Muscle of leg (tissue), 16 donors: ENCODE measurements at places on chromosomes 4 and X.
A peak's percentile ranks its signal among the peaks of the same experiment; 100 is the strongest.

- no peak for DNase-seq
These were observed 55.5 kb upstream of the SMIM10 start for GRCh38 chrX:134935276-134935675.

- DNase-seq = no peak
These were observed 436.1 kb downstream of the PCDH7 start for GRCh38 chr4:31156221-31156620.

DNA sequence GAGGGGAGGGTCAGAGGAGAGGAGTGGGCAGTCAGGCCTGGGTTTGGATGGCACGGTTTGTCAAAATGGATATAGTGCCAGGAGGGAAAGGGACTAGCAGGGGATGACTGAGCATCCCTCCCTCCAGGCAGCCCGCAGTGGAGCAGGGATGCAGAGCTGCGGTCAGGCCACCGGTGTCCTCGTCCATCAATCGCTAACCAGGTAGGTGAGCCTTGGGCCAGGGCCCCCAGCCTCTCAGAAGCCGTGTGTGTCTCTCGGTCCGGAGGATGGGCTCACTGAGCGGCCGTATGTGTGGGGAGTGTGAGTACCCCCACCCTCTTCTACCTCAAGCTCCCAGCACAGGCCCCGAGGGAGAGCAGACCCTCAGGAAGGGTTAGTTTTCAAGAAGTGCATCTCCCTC lies 538 bp upstream of the CYTL1 start:
- DNase-seq = no peak

DNA sequence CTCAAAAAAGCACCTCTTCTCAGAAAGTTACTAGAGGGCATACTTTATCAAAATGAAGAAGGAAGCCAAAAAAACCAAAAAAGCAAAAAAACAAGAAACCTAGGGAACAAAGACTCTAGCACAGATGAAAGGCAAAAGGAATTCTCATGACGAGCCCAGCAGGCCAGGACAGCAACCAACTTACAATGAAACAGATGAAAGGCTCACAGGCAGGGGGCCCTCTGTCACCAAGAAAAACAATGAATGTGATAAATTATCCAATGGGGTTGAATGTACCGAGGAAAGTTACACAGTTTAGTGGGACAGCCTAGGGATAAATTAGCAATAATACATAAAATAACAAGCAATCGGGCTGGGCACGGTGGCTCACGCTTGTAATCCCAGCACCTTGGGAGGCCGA lies 79.0 kb downstream of the GPR82 start:
- no peak for DNase-seq

GRCh38 chr4:110953191-110953590 lies 330.3 kb upstream of the PITX2 start:
- DNase-seq = no peak

DNA sequence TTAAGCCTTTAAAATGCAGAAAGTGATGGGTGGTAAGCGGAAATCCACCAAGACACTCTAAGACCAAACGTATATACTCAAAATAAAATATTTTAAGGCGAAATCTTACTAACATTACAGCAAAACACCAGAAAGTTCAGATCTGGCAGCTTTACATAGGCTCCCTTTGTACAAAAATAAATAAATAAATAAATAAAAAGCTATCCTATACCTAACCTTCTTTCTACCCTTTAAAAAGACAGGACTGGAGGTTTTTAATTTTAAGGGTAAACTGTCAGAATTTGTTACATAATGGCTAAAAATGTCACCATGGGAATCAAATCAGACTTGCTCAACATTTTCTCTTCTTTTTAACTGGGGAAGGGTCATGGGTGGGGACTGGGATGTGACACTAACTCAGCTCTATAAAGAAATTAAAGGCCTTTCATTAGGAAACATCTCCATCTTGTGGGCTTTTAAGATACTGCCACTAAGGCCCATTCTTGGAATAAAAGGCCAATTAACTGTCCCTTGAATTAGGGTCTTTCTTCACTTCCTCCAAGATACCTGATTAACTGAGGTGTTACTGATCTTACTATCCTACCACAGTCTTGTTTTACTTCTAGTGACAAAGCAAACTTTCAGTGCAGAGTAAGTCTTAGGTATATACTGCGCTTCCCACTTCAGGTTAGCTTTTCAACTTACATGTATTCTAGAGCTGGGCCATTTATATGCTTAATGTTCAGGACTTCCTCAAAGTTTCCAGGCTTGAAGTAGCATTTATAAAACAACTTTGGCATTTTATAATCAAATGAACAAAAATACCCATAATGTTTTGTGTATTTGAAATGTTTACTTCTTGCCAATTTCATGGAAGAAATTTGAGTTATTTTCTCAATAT lies 13.3 kb downstream of the HNRNPD start:
- DNase-seq = peak; percentile 31

- no peak for DNase-seq
These were observed 220.3 kb upstream of the BCOR start for GRCh38 chrX:40318076-40318475.

DNA sequence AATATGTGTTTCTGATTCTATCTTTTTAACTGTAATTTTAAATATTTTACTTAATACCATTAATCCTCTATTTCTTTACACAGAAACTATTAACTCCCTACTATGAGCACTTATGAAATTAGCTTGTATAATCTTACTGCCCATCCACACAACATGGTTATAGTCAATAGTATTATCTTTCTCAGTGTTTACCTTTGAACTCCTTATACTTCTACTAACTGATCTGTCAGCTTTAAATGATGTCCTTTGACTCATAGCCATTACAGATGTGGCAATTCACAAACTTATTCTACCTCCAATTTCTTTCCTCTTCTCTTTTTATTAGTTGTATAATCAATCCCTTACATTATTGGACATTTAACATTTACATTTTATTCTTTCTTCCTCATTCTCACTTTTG lies 5.5 kb downstream of the SEC31A start:
- DNase-seq = no peak

- DNase-seq = no peak
These were observed 8.8 kb downstream of the WDR13 start for GRCh38 chrX:48606091-48606490.

DNA sequence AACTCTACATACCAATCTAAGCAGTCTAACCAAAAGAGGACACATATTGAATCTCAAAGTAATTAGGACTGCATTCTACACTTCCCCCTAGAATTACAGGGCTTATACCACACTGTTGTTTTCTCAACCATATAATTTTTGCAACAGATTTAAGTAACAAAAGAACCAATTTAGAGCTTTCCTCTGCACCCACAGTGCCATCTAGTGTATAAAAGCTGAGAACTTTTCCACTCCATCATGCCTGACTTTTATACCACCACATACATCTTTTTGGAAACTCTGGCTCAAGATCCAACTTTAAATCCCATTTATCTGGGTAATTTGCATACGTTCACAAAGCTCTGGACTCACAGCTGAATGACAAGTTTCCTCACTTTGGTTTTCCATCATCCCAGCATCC lies 99.5 kb downstream of the EFHC2 start:
- peak; percentile 31 for DNase-seq

DNA sequence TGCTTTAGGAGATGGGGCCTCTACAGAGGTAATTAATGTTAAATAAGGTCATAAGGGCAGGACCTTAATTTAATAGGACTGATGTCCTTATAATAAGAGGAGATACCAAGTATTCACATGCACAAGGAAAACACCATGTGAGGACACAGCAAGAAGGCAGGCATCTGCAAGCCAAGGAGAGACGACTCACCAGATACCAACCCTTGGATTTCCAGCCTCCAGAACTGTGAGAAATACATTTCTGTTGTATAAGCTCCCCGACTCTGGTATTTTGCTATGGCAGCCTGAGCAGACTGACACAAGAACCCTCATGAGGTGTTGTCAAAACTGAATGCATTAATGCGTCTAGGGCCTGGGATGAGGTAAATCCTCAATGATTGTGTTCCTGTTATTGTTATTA lies 56.2 kb upstream of the MAPK10 start:
- no peak for DNase-seq

DNA sequence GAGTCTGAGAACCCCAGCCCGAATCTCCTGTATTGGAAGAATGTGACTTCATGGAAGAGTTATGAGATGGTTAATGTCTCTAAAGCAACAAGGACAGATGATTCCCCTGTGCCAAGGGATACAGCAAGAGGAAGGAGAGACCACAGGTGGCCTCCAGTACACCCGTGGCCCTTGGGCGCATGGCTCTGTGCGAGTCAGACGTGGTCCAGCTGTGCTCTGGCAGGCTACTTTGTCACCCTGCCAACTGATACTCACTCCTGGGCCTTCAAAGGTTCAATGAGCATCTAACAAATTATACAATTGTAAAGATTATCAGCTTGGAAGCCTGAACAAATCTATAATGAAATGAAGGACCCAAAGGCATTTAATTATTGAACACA lies 71.7 kb downstream of the NYX start:
- DNase-seq = no peak

- DNase-seq = no peak
These were observed 200.9 kb upstream of the DIAPH2 start for GRCh38 chrX:96483647-96484160.

DNA sequence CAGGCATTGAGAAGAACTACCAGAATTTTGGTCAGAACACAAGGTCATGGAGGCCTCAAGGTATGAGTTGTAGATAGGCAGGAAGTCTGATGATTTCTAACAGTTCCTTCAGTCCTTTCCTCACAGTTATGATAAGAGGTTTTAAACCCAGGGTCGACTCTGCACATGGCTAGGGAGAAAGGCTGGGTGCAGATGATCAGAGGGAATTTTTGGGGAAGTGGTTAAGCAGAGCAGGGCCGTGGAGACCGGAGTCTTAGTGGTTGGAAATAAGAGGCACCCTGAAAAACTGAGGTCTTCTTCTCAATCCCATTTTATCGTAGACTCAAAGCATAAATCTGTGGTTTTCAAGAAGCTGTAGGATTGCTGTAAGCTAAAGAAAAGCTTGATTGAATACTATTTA lies 118.5 kb upstream of the ANK2 start:
- no peak for DNase-seq

- no peak for DNase-seq
These were observed 12.5 kb downstream of the MORC4 start for GRCh38 chrX:106987488-106987887.

GRCh38 chr4:128840711-128841318 lies 31.3 kb downstream of the JADE1 start:
- no peak for DNase-seq

- peak; percentile 55 for DNase-seq
These were observed 448 bp downstream of the TLL1 start for GRCh38 chr4:165873298-165874071.

DNA sequence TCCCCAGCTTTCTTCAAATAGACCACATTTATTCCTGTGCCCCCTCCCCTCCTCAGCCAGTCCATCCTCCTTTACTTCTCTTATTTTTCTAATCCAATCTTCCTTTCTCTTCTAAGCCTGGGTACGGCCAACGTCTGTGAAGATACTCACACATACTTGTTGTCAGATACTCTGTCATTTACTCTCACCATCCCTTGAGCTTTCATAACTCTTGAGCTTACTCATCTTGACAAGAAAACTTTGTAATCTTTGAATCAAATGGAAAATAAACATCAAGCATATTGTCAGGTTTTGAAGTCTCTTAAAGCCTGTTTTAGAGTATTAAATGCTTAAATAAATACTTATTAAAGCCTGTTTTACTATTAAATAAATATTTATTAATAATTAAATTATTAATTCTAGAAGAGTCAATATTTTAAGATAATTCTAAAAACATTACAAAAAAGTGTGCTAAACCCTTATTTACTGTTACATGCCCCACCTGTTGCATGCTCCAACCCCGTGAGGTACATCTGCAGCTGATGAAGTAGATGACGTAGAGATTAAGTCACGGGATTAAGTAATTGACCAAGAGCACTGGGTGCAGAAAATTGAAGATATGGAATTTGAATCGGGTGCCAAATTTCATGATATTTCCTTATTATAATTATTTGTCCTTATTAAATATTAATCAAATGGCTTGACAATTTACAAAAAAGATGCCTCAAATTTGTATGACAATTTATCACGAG lies 1.5 kb upstream of the TRIML2 start:
- DNase-seq = no peak

DNA sequence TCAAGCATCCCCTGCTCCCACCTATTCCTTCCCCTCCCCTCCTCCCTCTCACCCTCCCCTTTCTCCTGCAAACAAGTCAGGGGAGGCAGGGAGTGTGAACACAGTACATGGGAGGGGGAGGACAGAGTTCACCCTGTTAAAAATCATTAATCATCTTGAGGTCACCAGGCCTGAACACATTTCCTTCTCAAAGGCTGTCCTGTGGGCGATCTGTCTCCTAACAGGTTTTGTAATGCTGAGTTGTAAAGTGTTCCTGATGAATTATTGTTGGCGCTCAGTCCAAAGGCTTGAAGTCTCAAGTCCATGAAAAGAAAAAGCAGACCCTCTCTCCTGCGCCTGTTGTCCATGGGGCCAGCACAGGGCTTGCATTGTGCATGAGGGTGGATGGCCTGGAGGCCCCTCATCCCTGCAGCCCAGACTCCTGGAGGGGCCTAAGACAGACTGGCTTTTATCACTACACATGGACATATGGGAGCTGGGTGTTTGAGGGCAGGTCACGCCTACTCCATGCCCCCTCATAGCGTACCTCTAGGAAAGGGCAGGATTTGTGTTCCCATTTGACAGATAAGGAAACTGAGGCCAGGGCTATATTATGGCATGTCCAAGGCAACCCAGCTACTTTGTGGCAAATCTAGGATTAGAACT lies 189.1 kb downstream of the RAB28 start:
- DNase-seq = no peak

GRCh38 chrX:121931567-121931966 lies 884.2 kb downstream of the GLUD2 start:
- no peak for DNase-seq

DNA sequence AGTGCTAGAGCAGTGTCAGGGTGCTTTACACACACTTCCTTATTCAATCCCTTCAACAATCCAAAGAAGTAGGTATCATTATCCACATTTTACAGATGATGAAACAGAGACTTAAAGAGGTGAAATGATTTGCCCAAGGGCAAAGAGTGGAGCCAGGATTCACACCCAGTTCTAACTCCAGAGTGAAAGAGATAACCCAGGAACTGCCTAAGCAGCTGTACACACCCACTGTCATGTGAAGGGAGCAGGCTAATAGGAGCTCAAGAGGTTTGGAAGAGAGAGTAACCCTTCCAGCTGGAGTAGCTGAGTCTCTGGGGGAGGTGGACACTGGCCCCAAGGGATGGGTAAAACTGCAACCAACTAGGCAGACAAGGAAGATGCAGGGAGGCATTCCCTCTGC lies 92.5 kb downstream of the FBXL5 start:
- no peak for DNase-seq

- DNase-seq = peak; percentile 61
These were observed 999.0 kb upstream of the ADGRL3 start for GRCh38 chr4:60201052-60201673.

DNA sequence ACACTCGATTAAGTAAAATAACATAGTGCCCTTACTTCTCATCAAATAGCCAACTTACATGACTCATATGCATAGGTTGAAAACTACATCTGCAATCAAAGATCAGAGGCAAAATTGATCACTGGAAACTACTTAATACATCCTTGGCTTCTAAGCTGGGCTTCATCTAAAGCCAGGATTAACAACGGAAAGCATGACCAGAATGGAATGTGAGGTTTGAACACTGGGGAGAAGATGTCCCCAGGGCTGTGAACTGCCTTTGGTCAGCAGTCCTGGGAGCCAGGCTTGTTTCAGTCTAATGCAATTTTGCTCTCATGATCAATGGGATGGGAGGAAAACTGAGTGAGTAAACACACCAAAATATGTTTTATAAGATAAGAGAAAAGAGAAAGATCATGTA lies 192.5 kb upstream of the TTC29 start:
- DNase-seq = no peak

- DNase-seq = no peak
These were observed 23.1 kb downstream of the MAGEA8 start for GRCh38 chrX:149903889-149904748.

- DNase-seq = peak; percentile 1
These were observed 2.0 kb downstream of the GABRA2 start for GRCh38 chr4:46387956-46388355.

- no peak for DNase-seq
These were observed 814 bp upstream of the MMAA start for GRCh38 chr4:145618210-145618931.
